AG10803 (cell line): ENCODE measurements at places on chromosomes 2 and 18.

- DNase-seq = peak; percentile 14
Measured at GRCh38 chr2:165601928-165602521, 132.5 kb downstream of the CSRNP3 start.

DNA sequence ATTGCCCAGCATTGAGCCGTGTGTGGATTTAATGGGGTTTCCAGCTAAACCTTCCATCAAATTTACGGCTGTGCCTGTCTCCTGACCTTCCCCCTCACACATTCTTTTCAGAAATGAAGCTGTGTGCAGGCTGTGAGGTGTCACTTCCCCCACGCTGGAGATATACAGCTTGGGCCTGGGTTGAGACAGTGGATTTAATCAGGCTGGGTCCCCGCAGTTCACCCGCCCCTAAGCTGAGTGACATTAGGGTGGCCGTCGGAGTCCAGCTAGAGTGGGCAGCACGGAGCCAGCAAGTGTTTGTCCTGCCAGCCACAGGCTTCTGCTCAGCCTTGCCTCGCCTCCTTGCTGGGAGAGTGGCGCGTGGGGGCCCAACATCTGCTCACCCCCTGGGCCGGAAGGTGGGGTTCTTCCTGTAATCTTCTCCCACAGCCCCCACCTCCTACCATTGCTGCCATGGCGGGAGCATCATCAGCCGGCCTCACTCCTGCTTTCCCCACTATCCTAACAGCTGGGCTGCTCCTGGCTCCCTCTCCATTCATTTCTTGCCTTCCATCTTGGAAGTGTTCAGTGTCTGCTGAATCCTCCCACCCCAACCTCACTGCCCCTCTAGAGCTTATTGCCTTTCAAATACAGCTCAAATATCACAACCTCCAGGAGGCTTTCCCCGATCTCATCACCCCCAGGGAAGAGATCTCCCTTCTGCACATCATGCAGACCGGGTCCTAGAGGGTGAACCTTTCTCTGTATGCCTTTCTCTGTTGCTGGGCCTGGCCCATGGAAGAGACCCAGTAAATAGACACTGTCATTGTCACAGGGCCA lies 149.0 kb downstream of the GLI2 start:
- DNase-seq = no peak

- DNase-seq = no peak
Measured at GRCh38 chr18:59876310-59876626, 23.5 kb upstream of the PMAIP1 start.

- peak; percentile 38 for DNase-seq
Measured at GRCh38 chr18:9531791-9532410, 56.6 kb downstream of the RALBP1 start.

- DNase-seq = peak; percentile 3
Measured at GRCh38 chr2:12261986-12262680, 454.6 kb upstream of the TRIB2 start.

DNA sequence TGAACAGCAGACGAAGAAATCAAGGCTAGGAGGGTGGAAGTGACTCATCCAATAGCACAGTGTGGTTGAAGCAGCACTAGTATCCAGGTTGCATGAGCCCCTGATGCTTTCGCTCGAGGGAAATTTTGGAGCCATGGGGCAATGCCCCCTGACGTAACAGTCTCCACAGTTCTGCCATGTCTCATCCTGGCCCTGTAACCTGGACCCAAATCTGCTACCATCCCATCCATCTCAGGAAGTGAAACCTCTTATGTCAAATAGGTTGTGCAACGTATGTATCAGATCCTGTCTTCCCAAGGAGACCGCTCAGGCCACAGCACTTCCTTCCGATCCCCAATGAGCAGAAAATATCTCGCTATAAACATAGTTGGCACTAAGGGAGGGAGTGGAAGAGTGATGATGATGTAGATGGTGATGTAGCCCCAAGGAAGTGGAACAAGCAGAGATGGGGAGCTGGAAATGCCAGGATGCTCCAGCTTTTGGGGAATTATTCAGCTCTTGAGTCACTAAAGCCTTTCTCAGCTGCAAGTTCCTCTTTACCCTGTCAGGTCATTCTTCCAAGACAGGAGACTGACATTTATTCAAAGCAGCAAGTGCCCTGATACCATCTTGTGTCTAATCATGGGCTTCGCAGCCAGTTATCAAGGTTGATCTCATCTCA lies 3.0 kb upstream of the IL1B start:
- no peak for DNase-seq

GRCh38 chr18:50262977-50263376 lies 3.3 kb downstream of the CFAP53 start:
- DNase-seq = no peak

- DNase-seq = no peak
Measured at GRCh38 chr2:239601880-239602279, 201.1 kb upstream of the HDAC4 start.

- DNase-seq = no peak
Measured at GRCh38 chr2:78984386-78984785, 41.1 kb upstream of the REG3G start.

GRCh38 chr2:191556463-191556862 lies 121.5 kb upstream of the NABP1 start:
- no peak for DNase-seq

DNA sequence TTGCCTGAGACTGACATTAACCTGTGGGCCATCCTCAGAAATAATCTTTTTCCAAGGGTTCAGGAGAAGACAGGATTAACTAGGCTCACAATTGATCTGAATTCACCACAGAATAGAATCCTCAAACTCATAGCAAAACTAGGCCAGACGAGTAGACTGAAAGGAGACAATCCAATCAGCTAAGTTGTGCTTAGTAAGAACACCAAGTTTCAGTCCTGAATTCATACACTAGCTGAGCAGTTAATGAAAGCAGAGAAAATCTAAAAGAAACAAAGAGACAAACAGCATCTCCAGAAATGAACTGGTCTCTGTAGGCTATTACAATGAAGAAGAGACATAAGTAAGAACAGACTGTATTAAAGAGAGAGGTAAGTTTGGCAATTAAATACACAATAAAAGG lies 89.5 kb downstream of the GORASP2 start:
- no peak for DNase-seq

- DNase-seq = no peak
Measured at GRCh38 chr18:79634593-79635426, 44.8 kb upstream of the CTDP1 start.

- no peak for DNase-seq
Measured at GRCh38 chr2:65381607-65382051, 50.8 kb downstream of the SPRED2 start.

DNA sequence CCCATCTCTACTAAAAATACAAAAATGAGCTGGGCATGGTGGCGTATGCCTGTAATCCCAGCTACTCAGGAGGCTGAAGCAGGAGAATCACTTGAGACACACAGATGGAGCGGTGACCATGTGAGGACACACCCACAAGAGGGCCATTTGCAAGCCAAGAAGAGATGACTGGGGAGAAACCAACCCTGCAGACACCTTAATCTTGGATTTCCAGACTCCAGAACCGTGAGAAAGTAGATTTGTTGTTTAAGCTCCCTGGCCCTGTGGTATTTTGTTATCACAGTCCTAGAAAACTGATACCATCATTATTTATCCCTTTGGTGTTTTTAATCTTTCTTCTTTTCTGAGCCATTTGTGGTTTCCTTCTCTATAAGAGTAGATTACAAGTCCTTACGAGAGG lies 88.6 kb upstream of the ID2 start:
- DNase-seq = no peak

GRCh38 chr2:227614246-227614645 lies 394 bp downstream of the SCYGR3 start:
- no peak for DNase-seq

GRCh38 chr2:113711851-113712250 lies 44.6 kb downstream of the SLC35F5 start:
- no peak for DNase-seq

DNA sequence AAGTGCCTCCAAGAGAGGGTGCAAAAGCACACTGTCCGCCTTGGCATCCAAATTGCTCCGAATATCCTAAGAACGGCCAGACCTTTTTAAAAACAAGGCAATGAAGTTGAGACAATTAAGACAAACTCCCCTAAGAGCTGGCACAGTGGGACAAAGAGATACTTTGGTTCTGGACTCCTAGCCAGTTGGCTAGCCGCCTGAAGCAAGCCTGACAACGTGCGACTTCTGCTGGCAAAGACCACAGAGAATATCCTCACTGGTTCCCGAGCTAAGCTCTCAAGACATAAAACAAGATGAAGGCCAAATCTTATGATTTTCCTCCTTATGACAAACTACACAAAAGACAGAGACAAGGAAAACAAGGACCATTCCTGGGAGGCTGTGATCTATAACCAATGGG lies 32.7 kb downstream of the CHRNA1 start:
- no peak for DNase-seq

- DNase-seq = no peak
Measured at GRCh38 chr2:66447677-66448076, 12.8 kb downstream of the MEIS1 start.

DNA sequence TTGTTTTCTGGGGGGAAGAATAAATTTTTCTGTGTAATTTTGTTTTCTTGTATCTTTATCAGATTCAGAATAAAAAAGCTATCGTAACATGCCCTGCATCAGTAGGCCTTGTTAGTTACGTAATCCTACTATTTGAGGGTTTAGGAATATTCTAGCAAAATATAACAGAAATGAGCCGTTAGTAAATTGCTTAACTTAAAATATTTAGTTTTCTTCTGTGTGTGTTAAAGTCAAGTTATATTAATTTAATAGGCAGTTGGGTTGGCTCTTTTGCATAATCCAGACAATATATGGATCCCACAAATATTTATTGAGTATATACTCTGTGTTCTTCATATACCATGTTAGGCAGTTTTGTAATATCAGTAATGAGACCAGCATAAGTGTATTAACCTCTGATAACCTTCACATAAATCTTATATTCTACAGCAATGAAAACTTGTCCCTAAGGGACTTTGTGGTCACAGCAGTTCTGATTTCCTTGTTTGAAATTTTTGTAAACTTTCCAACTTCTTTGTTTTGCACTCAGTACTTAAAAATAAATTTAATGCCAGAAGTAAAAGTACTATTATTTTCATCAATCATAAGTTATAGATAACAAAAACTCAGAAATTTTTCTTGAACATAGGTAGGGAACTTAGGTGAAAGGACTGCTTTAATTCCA lies 151.9 kb downstream of the FMNL2 start:
- no peak for DNase-seq

- no peak for DNase-seq
Measured at GRCh38 chr2:65634304-65634703, 201.9 kb upstream of the SPRED2 start.
